ENCODE measurements at places on chromosomes 4 and X.
A peak's percentile ranks its signal among the peaks of the same experiment; 100 is the strongest.

- no peak for DNase-seq
Observed at GRCh38 chr4:127179256-127180087, 453.3 kb upstream of the INTU start.

GRCh38 chr4:117077760-117078159, 7.6 kb downstream of the TRAM1L1 start:
- no peak for DNase-seq

- DNase-seq: no peak
Observed at GRCh38 chr4:102586002-102586643, 85.0 kb downstream of the NFKB1 start.

- no peak for DNase-seq
Observed at GRCh38 chrX:48779399-48779798, 7.0 kb upstream of the GATA1 start.

GRCh38 chrX:31271615-31272471, 200.0 kb upstream of the FTHL17 start:
- no peak for DNase-seq

DNA sequence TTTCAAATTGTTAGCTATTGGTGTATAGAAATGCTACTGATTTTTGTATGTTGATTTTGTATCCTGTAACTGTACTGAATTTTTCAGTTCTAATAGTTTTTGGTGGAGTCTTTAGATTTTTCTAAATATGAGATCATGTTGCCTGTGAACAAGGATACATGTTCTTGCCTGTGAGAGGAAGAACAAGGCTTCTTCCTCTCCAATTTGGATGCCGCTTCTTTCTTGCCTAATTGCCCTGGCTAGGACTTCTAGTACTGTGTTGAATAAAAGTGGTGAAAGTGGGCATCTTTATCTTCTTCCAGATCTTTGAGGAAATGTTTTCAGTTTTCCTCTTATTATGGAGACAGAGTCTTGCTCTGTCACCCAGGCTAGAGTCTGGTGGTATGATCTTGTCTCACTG, 16.2 kb upstream of the NAP1L5 start:
- no peak for DNase-seq

GRCh38 chr4:168739886-168740285, 243.0 kb downstream of the PALLD start:
- no peak for DNase-seq

GRCh38 chr4:85826060-85826678, 351.2 kb downstream of the ARHGAP24 start:
- peak; percentile 41 for DNase-seq

Measured in cardiac muscle cell (in vitro differentiated cells and primary cell).